ENCODE measurements at places on chromosomes 7 and 10.

GRCh38 chr10:117443686-117444041 lies 68.4 kb upstream of the PDZD8 start:
- no peak for DNase-seq

- DNase-seq: no peak
Observed at GRCh38 chr7:991729-992656, 9.0 kb downstream of the CYP2W1 start.

DNA sequence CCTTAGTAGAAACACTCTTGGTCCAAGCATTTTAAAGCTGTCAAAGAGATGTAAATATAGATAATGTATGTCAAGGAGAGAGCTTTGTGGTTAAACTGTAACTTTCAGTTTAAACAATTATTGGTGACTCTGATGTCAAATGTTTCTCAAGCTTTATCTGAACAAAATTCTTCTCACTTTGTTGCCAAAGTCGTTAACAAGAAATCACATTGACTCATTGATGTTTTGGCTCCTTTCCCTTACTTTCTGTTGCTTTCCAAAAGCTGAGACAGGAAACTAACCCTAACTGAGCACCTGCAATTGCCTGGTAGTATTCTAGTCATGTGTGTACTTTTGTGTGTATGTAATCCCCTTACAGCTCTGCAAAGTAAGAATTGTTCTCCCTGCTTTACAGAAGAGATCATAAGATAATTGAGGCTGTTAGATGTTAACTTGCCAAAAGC lies 108.5 kb downstream of the CFTR start:
- DNase-seq: peak; percentile 49

DNA sequence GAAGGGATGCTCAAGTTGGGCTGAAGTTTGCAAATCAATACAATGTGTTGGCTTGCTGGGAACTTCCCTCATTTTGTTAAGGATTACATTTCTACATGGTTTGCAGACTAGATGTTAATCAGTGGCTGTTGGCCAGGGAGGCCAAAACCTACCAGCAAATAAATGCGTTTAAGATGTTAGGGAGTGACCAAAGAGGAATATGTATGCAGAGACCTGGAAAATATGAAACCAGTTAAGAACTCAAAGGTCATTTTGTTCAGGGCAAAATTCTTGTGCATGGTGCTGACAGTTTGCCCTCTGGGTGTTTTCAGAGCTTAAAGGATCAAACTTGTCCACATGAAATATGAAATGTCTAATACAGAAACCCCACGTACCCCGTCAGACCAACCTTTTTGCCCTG lies 30.3 kb downstream of the GATA3 start:
- DNase-seq: no peak

DNA sequence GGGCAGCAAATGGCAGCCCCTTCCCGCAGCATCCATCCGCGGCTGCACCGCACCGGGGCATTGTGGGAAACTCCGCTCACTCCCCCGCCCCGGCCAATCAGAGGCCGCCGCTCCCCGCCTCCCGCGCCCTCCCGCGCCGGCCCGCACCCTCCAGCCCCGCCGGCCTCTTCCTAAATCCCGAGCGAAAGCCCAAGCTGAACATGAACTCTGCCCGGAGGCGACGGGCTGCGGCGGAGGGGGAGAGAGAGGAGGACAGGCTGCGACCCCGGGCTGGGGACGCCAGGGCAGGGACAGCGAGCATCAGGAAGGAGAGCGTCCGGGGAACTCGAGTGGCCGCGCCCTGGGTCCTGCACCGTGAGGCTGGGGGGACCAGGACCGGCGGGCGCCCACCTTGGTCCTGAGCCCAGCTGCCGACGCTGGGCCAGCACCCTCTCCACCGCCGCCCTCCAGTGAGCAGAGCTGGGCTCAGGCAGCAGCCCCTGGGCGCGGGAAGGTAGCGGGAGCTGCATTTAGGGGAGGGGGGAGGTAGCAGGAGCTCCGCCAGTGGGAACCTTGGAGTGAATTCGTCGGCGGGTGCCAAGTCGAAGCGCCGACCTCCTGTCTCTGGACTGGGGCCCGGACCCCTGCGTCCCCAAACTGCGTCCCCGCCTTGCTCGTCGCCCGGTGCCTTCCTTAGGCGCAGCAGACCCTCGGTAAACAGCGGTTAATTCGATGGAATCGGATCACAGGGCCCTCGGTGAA lies at the start of gene DGKI:
TSS of gene DGKI (minus strand) at position 148 of the 741 bp plus-strand sequence.
- no peak for DNase-seq

GRCh38 chr10:24722676-24723385 lies 856 bp downstream of the ARHGAP21 start:
- DNase-seq: peak; percentile 52

GRCh38 chr7:116671681-116672595 lies at the start of gene MET:
Gene MET, plus strand, starts transcription at chr7:116672196. Its CDS starts 26,889 bp downstream, at chr7:116699085.
- DNase-seq: peak; percentile 75
